ENCODE measurements at places on chromosomes 2 and 18.

- no peak for DNase-seq
Measured at GRCh38 chr2:27596627-27597026, 13.8 kb downstream of the ZNF512 start.

DNA sequence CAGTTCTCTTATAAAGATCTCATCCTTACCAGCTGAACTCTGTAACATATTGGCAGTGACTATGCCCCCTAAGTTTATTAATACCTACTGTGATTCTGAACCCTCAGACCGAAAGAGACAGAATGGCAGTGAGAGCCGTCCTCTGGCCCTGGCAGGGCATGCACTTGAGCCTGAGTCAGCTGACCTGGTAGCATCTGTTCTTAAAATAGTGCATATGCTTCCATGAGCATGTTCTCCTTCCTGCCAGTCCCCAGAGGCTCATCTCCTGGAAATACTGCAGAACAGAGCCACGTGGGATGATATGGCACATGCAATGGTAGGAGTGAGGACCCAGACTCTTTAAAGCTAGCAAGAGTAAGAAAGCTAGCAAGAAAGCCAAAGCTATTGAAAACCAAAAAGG is 59.0 kb downstream of the RASGRP3 start:
- no peak for DNase-seq

- no peak for DNase-seq
Measured at GRCh38 chr2:71003396-71003795, 8.7 kb upstream of the TEX261 start.

- no peak for DNase-seq
Measured at GRCh38 chr2:65159906-65160305, 30.0 kb upstream of the RAB1A start.

DNA sequence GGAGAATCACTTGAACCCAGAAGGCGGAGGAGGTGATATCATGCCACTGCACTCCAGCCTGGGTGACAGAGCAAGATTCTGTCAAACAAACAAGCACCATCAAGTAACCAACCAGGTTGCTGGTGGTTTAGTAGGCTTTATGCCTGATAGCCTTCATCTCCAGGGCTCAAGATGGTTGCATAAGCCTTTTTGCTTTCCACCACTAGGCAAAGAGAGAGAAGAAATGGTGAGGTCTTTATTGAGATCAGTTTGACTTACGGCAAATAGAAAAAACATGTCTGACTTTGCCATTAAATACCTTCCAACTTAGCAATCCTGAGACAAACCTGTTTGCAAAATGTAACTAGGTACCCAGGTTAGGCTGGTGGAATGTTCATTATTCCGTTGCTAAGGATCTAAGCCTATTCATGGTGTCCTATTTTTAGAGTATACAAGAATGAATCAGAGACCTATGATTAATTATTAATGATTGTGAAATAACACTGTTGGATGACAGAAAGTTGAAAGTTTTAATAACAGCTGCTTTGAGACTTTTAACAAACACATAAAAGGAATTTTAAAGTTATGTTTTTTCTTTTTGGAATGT is 53.5 kb upstream of the SLC38A11 start:
- DNase-seq = no peak

DNA sequence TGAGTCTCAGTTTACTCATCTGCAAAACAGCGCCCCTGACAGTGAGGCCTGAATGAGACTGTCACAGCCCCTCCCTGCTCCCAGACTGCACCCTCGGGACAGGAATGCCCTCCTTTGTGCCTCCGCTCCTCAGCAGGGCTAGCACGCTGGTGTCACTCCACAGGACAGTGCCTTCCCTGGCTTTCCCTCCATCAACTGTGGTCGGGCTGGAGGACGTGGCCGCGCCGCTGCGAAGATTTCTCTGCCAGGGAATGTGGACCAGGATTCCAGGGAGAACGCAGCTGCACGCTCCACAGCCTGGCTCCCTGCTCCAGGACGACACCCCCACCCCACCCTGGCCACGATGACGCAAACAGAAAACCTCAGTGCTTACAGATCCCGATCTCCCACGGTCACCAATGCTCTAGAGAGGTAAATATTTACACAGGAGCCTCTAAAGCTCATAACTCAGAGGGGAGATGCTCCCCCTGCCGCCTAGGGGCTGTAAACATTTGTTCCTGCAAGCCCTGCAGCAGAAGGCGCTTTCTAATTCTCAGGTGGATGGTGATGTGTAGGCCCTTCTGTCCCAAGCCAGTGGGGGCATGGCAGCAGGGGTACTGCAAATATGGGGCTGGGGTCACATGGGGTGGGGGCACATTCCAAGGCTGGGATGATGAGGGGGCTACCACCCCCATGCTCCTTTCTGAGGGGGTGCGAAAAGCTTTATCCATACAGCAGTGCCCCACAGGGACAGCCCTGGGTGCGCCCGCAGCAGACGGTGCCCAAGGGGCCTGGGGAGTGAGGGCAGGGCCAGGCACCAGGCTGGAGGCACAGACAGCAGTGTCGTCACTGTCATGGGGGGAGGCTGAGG is 12.4 kb downstream of the HS6ST1 start:
- peak; percentile 78 for DNase-seq

DNA sequence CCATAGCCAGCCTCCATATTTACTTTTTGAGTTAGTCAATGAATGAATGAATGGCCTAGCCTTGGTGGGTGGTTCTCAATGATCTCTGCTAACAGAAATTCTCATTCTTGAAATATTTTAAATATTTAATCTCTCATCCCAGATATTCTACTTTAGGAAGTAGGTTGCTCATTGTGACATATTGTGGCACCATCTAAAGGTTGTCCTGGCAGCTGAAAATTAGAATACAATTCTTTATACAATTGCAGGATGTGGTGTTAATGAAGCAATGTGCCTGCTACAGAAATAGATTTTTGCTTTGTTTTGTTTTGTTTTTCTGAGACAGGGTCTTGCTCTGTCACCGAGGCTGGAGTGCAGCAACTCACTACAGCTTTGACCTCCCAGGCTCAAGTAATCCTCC is 35.8 kb downstream of the SCG2 start:
- no peak for DNase-seq

DNA sequence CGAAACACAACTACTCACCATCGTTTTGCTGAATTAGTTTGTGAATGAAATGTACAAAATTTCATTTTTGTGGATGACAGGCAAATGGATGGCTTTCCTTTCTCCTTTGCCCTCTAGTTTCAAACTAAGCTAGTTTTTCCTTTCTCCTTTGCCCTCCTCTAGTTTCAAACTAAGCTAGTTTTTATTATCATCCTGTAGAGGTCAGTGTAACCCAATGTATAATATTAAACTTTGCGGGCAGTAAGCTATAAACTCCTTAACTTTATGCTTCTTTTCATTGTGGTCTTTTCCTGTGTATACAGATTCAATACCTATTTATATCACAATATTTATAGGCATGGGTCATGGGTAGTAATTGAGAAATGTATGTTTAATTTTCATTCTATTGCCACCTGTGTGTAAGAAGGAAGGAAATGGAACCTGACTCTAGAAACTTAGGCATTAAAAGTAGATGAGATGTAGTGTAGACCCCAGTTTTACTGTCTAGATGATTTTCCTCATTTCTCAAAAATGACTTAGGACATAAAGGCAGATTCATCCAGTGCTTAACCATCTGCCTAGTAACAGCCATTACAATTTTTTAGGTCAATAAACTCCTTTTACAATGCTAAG is 58.1 kb downstream of the MAP3K19 start:
- DNase-seq = peak; percentile 42

DNA sequence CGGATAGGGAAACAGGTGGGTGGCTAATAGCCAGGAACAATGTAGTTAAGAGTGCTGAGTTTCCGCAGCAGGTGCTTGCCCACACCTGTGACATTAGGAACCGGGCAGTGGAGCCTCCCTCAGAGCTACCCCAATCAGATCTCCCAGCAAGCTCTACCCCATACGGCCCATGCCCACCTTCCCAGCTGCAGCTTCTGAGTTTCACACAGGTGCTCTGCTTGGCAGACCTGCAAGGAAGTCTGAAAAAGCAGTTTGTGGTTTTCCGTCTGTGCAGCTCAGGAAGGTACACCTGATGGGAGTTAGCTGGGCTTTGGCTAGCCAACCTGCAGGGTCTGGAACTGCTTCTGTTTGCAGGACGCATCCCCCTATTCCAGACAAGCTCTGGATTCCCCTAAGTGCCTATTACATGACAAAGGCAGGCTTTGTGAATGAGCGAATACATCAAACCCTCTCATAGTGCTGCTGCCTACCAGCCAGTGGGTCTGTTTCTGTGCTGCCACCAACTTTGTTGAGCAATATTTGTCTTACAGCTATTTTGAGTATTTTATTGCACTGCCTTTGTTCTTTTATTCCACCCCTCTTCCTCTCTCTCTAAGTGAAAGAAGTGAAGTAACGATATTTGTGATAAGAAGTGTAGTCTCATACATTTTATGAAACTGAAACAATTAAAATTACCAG is 24.7 kb upstream of the CEP68 start:
- peak; percentile 82 for DNase-seq

DNA sequence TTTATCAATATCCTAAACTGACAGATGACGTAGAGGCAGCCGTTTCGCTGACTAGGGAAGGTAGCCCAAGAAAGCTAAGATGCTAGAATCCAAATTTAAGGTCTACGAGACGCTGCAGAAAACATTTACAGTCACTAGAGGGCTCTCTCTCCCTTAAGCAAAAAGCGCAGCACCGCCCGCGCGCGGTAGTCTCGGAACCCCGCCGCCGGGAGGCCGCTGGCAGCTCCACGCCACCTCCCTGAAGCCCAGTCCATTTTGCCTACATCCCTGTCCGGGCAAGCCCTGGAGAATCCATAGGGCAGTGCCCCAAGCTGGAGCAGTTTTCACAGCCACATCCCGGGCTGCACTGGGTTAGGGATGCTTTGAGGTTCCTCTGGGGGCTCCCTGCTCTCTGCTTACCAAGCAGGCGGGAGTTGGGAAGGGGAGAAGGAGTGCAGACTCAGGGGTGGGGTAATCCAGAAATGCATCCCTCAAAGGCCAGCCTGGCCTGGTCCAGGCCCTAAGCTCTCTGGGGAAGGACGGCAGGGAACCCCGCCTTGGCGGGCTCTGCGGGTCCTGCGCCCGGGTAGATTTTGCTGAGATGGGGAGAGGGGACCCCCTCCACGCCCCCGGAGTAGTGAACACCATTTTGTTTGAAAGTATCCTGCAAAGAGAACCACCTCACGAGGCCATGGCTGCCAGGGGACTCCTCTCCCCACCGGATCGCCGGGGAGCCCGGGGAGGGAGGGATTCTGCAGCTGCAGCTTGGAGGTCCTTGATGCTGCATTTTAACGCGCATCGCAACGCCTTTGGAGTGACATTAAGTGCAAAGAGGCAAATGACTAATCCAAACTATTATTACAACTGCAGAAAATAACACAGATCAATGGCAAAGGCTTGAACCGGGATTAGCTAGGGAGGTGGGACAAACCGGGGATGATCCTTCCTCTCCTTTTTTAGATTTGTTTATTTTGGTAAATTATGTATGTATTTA is 1.3 kb upstream of the DPYSL5 start:
- DNase-seq = peak; percentile 75

DNA sequence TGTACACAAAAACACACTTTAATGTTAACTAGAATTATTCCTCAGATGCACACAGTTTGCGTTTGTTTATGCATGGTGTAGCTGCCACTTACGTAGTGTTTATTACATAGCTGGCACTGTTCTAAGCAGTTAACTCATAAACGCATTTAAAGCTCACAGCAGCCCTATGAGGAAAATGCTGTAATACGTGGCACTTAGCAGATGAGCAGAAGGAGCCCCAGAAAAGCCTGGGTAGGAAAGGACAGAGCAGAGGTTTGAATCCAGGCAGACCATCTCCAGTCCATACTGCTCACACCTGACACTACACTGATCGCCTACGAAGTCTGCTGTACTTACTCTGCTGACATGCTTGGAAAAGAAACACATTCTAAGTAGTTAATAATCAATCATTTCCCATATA is 66.6 kb downstream of the BCL2 start:
- DNase-seq = no peak

DNA sequence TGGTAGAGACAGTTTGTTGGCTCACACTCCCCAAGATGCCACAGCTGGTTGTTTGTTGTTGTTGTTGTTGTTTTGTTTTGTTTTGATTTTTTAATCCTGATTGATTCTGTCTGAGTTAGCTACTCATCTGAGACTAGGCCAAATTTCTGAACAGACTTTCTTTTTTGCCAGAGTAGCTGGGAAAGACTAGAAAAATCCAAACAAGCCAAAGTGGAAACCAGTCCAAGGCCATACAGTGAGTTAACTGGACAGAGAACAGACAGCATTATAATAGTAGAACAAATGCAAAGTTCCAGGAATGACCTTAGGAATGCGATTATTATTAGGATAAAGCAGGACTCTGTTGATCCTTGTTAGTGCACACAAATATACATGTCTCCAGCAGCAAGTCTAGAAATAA is 43.8 kb upstream of the CYP26B1 start:
- DNase-seq = no peak

GRCh38 chr2:227788561-227789018 is 25.1 kb upstream of the CCL20 start:
- DNase-seq = no peak

- DNase-seq = peak; percentile 51
Measured at GRCh38 chr2:169131587-169132512, 62.5 kb downstream of the DHRS9 start.

- peak; percentile 65 for DNase-seq
Measured at GRCh38 chr2:178109813-178110212, 2.4 kb upstream of the RBM45 start.

- no peak for DNase-seq
Measured at GRCh38 chr2:197121255-197121654, 189.3 kb downstream of the ANKRD44 start.

- DNase-seq = peak; percentile 79
Measured at GRCh38 chr18:50507120-50507590, 52.7 kb upstream of the MAPK4 start.

GRCh38 chr18:66523219-66523991 is 80.5 kb downstream of the CDH19 start:
- DNase-seq = no peak

DNA sequence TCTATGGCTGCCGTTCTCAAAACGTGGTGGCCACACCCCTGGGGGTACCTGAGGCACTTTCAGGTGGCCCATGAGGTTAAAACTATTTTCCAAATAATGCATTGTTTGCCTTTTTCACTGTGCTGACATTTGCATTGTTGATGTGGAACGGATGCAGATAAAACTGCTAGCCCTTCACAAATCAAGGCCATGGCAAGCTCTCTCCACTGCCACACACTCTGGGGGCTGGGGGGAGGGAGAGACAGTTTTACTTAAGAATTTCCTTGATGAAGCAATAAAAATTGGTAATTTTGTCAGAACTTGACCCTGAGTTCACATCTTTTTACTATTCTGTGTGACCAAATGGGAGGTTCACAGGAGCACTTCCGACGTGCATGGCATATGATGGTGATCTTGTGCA is 22.0 kb upstream of the TGIF1 start:
- DNase-seq = no peak

GRCh38 chr2:54603357-54603756 is 120.1 kb upstream of the EML6 start:
- DNase-seq = no peak

Measured in NCI-H1105 treated with DMSO at 0.1 percent for 48 hours (cell line).